Activated CD4-positive, alpha-beta T cell treated with anti-CD3 and anti-CD28 coated beads, Interleukin-2, Interleukin-6, amounts not matched to agents 100 ng/mL and 50 ng/mL, durations not matched to agents 16 hours and 8 hours (primary cell): ENCODE measurements at places on chromosomes 3 and 15.

- DNase-seq, result no peak
These were observed 230.7 kb upstream of the TPRG1 start for GRCh38 chr3:188941103-188941502.

DNA sequence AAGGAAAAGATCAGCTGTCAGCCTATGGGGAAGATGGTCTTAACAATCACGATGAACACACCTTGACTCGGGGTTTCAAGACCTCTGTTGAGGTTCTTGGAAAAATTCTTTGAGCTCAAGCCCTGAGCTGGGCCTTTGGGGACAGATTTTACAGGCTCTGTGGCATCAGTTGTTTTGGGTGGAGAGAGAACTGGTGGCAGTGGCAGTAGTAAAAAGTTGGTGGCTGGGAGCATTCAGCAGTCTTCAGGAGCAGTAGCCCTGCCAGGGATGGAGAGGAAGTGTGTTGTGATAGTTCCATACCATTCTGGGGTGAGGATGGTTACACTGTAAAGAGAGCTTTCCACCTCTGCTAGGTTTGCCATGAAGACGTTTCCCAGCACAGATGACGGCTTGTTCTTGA, 4.9 kb upstream of the KY start:
- DNase-seq, result no peak

- DNase-seq, result no peak
These were observed 155.8 kb upstream of the GADL1 start for GRCh38 chr3:31050296-31050695.

DNA sequence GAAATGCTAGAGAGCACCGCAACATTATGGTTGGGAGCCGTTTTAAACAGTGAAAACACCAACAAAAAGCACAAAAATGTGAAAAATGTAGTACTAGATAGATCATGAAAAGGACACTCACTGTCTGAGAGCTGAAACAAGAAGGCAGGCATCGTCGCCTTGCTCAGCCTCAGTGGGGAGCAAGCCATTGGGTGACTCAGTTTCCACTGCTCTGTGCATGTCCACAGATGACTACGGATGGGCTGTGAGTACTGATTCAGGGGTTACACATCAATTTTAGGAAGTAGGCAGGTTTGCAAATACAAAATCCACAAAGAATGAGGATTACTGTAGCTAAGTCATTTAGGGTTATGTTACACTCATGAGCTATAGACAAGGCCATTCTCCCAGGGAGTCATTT, 10.8 kb downstream of the NOX5 start:
- no peak for DNase-seq

- DNase-seq, result no peak
These were observed 20.4 kb downstream of the SYNM start for GRCh38 chr15:99125061-99125891.

GRCh38 chr3:44104668-44105321, 136.9 kb upstream of the TOPAZ1 start:
- peak; percentile 82 for DNase-seq

- no peak for DNase-seq
These were observed 276.6 kb upstream of the THBS1 start for GRCh38 chr15:39304201-39304841.

GRCh38 chr15:50558012-50558411, 11.5 kb upstream of the USP50 start:
- peak; percentile 23 for DNase-seq

DNA sequence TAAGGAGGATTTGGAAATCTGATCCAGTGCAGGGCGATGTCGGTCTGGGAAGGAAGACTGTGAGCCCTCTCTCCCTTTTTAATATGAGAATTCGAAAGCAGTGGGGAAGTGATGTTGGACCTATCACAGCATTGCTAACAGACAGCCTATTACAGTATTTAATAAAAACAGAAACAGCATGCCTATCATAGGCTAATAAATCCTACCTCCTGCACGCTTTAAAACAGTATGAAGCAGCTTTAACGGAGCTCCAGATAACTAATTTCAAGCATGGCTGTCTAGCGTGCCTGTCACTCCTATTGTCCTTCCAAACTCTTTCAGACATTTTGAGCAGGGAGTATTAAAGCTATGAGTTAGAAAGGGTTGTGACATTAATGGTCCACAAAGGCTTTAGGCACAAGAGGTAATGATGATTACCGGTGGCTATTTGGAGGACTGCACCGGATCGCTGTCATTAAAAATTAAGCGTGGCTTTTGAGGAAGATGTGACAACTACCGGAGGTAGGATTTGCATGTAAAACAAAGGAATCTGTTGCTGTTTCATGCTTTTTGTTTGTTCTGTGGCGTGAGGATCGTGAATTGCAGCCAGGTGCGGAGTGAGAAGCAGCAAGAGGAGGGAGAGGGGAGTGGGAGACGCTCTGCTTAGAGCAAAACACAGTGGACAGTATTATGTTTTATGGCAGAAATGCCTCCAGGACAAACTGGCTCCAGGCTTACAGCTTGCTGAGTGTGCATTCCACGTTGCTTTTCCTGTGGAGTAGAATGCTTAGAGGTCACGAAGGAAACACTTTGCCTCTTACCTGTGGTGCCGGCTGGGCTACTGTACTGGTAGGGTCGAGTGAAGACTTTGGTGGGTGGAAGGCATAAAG, at the start of gene KCNMB2:
KCNMB2 (plus strand) TSS at position 226 of the 869 bp plus-strand sequence.
- no peak for DNase-seq

GRCh38 chr3:139715743-139716360, 38.1 kb upstream of the NMNAT3 start:
- DNase-seq, result no peak

- no peak for DNase-seq
These were observed 169.5 kb upstream of the SMAD3 start for GRCh38 chr15:66895794-66896453.

GRCh38 chr3:125002414-125003368, 53.1 kb downstream of the HEG1 start:
- no peak for DNase-seq

DNA sequence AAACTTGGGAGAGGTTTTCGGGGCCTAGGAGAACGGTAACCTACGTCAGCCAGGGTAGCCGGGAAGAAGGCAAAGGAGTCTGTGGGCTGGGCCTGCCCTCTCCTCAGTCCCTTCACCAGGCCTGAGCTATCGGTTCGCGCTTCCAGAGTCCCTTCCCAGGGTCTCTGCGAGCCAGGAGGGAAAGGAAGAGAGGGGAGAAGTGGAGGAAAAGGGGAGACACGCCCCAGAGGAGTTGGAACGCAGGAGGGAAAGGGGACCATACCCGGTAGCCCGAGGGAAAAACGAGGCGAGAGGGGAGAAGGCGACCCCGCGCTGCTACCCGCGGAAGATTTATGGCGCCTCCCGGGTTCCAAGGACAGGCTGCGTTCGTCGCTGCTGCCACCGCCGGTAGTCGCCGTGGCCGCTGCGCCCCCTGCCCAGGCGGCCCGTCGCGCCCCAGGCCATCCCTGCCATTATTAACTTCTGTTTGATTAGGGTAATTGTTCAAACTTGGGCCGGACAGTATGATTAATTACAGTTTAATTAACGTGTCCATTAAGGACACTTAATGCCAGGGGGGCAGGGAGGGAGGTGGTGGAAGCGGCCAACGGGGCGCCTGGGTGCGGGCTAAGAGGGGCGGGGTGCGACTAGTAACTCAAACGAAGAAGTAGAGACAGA, 3.4 kb upstream of the SKOR1 start:
- no peak for DNase-seq

DNA sequence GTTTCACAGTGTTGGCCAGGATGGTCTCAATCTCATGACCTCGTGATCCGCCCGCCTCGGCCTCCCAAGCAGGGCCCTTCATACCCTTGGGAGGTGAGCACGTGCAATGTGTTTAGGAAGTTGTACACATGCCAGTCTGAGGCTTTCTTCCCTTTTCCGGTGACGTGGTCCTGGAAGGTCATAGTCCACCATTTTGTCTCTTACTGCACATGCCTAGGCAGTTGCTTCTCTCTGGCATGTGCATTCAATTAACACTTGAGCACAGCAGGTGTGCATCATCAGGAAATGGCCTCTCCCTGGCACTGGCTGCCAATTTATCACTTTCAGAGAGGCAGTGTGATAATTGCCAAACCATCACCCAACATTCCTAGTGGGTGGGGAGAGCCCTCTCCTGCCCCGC, 21.7 kb upstream of the SELENOK start:
- no peak for DNase-seq

DNA sequence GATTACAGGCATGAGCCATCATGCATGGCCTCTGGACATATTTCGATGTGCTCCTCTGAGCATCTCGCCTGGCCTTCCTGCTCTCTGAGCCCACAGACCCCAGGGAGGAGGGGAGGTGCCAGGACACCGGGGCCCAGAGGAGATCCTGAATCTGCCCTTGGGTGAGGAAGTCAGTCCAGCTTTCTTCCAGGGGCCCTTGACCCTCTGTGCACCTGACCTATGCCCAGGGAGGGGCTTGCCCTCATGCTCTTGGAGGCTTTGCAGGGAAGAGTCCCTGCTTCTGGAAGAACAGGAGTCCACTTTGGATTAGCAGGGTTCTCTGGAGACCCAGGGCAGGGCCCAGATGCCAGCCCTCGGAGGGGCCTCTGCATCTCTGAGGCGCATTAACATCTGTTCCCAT, 1.4 kb downstream of the ACSBG1 start:
- DNase-seq, result no peak

DNA sequence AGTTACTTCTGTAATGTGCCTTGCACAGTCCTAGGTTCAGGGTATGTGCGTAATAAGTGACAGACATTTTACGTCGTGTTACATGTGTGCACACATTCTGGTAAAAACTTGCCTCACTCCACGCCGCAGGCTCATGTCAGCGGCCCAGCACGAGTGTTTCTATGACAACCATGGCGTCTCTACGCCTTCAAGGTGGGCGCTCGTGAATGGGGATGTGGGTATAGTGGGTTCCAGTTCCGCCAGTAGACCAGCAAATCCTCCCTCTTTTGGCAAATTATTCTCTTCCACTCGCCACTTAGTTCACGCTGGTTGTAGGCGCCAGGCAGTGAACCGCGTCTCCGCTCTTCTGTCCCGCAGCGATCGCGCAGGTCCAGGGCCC, 40.3 kb downstream of the CHST14 start:
- DNase-seq, result no peak

DNA sequence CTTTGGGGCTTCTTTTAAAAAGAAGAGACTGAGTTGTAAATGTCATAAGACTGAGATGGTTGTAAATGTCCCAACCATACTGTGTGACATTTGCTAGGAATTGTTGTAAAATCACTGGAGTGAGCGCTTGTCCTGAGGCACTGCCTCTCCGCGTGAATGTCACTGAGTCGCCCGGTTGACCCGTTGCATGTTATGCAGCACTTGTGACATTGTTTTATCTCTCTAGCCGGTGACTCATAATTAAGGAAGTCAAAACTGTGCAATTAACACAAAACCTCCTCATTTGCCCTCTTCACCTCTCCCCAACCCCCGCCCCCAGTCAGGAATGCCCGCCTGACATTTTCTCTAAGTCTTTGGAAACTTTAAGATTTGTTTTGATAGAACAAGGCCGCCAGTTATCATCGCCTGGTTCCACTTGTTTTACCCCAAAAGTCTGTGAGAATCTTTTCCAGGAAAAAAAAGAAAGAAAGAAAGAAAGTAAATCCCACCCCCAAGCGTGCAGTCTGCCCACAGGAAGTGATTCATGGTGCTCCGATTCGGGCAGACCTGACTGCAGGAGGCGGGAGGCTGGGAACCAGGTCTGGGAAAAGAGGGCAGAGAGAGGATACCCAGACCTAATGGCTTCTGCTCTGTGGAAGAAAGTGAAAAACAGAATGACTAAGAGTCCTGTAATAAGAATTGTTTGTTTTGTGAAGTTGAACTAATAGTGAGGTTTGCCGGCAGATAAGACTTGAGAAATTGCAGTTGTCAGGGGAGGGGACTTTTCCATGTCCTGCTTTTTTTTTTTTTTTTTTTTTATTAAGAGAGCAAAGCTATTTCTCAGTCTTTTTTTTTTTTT, 84.8 kb downstream of the SMAD3 start:
- DNase-seq, result peak; percentile 60

- no peak for DNase-seq
These were observed 939.2 kb downstream of the NAALADL2 start for GRCh38 chr3:175798326-175798725.

- DNase-seq, result no peak
These were observed 79.0 kb downstream of the CHD2 start for GRCh38 chr15:92979011-92979701.

GRCh38 chr3:97949743-97950142, 22.5 kb downstream of the RIOX2 start:
- DNase-seq, result no peak

DNA sequence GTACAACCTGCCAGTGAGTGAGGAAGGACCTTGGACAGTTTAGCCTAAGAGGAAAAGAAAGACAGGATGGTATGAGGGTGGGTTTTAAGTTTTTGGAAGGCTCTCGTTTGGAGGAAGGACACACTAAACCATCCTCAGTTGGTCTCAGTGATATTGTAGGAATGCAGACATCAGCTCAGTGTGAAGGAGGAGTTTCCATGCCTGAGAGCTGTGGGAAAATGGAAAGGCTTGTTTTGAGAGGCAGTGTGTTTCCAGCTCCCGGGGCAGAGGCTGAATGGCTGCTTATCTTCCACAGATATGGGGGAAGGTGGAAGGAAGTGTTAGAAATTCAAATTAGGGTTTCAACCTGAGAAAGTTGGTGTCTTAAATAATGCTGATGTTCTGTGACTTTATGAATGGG, 89.6 kb upstream of the MYZAP start:
- no peak for DNase-seq

GRCh38 chr3:21654662-21655061, 96.3 kb downstream of the ZNF385D start:
- DNase-seq, result no peak

DNA sequence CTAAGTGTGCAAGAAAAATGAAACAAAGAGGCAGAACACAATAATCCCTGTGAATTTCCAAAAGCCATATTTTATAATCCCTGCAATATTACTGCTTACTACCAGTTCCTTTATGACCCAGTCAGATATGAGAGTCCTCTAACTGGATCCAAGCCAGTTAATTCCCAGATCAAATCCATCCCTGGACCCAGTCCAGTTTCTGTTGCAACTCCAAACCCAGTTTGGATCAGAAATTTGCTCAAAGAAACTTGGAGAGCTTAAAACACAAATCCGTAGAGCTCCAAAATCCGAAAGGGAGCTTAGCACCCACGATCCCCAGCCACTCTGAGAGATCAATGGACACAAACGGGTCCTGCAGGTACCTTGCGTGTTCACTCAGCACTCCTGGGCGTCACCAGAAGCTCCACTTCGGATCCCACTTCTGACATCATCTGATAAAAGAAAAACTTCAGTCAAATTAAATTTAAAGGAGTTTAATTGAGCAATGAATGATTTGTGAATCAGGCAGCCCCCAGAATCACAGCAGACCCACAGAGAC, 32.6 kb upstream of the THUMPD3 start:
- no peak for DNase-seq

GRCh38 chr15:98868564-98868963, 139.0 kb downstream of the PGPEP1L start:
- no peak for DNase-seq
